ENCODE measurements at places on chromosomes 6 and 20. TPM values are rescaled to one million over a fixed set of nuclear protein-coding genes. Genes with fewer than 3 reads are reported as not detected.

- DNase-seq, result no peak
These were observed 12.0 kb downstream of the RTN4IP1 start for GRCh38 chr6:106617302-106617701.

RIPOR2 gene
- 1.1 TPM for total RNA-seq

DNA sequence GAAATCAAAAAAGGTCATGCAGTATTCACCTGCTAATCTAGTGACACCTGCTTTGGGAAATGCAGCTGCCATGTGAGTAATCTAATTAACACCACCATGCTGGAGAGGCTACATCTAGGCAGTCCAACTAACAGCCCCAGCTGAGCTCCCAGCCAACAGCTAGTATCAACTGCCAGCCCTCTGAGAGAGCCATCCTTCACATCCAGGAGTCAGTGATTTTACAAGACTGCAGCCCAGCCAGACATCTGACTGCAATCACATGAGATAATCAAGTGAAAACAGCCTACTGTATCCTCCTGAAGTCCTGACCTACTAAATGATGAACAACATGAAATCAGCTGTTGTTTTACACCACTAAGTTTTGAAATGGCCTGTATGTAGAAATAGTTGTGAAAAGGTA is 298.4 kb downstream of the TRDN start:
- no peak for DNase-seq

DNA sequence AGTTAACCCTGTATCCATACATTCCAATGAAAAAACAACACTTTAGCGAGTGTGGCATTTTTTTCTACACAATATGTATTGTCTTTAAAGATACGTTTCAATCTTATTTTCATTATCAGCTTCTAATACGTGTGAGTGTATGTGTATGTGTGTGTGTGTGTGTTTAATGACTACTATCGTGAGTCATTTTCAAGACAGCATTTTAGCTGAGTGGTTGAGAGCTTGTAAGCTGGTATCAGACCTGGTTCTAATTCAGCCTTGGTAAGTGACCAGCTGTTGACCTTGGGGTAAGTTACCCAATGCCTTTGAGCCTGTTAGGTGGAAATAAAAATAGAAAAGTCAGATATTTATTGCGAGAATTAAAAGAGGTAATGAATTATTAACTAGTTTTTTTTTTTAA is 320.0 kb upstream of the NT5E start:
- DNase-seq, result no peak

GRCh38 chr6:157759028-157759427 is 64.0 kb upstream of the SNX9 start:
- DNase-seq, result no peak

PEX7 gene
- total RNA-seq, result 9.6 TPM

- no peak for DNase-seq
These were observed 55.7 kb downstream of the RALY start for GRCh38 chr20:34049389-34049788.

- DNase-seq, result no peak
These were observed 191.2 kb upstream of the SOX4 start for GRCh38 chr6:21402368-21402767.

DNA sequence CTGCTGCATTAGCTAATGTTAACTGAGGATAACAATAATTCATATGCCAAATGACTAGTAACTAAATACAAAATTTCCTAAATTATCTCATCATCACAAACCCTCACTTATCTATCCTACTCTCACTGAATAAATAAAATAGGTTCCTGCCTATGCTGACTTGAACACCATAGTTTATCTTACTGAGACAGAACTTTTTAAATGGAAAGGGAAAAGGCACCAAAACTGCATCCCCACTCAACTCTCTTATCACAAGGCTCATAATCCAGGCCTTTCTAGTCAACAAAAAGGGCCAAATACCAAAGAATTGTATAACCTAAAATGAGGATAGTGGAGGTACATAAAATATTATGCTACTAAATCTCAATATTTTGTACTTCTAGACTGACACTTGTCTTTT is 23.1 kb downstream of the OSTM1 start:
- DNase-seq, result no peak
